ENCODE measurements at places on chromosomes 7 and 10.

DNA sequence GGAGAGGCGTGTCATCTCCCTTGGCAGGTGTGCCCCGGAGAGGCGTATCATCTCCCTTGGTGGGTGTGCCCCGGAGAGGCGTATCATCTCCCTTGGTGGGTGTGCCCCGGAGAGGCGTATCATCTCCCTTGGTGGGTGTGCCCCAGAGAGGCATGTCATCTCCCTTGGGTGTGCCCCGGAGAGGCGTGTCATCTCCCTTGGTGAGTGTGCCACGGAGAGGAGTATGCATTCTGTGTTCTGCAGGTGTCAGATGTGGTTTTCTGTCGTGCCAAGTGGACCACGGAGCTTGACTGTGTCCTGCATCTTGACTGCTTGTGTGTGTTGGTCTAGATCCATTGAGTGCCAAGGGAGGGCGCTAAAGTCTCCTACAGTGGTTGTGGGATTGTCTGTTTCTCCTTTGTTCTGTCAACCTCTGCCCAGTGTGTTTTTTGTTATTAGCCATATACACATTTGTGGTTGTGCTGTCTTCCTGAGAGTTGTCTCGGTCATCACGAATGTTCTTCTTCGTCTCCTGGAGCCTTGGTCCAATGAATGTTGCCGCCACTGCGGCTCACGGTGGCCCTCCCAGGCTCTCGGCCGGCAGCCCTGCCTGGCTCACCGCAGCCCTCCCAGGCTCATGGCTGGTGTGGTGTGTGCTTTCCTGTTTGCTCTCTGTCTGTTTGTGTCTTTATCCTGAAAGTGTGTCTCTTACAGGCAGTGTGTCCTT, 96.8 kb downstream of the INPP5A start:
- DNase-seq: no peak

- no peak for DNase-seq
Observed at GRCh38 chr7:3636131-3636860, 335.2 kb downstream of the SDK1 start.

DNA sequence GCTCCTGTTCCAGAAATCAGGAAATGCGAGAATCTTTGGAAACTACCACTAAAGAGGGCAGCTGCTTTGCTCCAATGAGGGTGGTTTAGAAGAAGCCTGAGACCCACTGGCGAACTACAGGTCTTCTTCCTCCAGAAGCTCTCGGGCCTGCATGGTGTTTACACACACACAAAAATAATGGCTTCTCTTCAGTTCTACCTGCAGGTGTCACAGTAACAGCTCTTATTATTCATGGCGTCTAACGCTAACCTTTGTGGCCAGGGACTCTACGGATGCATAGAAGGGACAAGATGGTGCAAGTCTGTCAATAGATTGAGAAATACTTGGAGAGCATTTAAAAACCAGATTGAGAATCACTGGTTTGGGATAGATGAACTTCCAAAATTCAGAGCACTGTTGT, 22.4 kb downstream of the GPR141 start:
- DNase-seq: no peak

- no peak for DNase-seq
Observed at GRCh38 chr10:35426657-35427056, 90.3 kb downstream of the CCNY start.
